ENCODE measurements at places on chromosomes 16 and 17.
A peak's percentile ranks its signal among the peaks of the same experiment; 100 is the strongest.

- DNase-seq = no peak
These were observed 970 bp upstream of the HSD11B2 start for GRCh38 chr16:67429799-67430503.

GRCh38 chr16:71459510-71459909 lies 2.5 kb downstream of the ZNF23 start:
- no peak for DNase-seq

GRCh38 chr16:4288148-4288921 lies 15.5 kb upstream of the TFAP4 start:
- DNase-seq = peak; percentile 69

GRCh38 chr17:79617740-79618382 lies 7.0 kb upstream of the RBFOX3 start:
- no peak for DNase-seq

DNA sequence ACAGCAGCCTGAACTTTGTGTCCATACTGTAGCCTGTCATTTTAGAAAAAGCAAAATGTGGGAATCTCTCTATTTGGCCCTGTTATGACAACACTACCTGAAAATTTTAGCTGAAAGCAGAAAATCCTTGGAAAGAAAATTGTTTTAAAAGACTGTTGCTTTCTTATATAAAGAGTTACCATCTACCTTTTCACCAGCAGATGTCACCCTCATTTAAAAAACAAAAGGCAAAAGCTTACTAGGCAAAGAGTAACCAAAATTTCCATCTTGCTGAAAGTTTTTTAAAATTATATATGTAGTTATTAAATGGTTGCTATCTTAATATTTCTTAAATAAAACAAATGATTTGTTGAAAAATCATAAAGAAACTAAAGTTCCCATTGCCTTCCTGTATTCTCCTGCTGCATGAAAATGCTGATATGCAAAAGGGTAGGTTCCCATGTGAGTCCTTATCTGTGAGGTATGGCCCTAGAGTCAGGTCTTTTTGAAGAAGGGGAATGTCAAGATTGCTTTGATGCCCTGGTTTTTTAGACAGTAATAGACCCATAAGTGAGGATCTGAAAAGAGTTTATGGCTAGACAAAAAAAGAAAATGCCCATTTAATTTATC lies 61.0 kb downstream of the TNRC6C start:
- no peak for DNase-seq

DNA sequence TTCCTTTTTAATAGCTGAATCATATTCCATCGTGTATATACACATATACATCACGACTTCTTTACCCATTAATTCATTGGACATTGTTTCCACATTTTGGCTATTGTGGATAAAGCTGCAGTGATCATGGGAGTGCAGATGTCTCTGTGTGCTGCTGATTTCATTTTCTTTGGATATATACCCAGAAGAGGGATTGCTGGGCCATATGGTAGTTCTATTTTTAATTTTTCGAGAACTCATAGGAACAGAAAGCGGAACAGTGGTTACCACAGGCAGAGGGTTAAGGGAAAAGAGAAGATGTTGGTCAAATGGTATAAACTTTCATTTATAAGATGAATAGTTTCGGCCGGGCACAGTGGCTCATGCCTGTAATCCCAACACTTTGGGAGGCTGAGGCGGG lies 187.4 kb upstream of the MYOCD start:
- DNase-seq = no peak
